ENCODE measurements at places on chromosomes 11 and 22.
A peak's percentile ranks its signal among the peaks of the same experiment; 100 is the strongest.

DNA sequence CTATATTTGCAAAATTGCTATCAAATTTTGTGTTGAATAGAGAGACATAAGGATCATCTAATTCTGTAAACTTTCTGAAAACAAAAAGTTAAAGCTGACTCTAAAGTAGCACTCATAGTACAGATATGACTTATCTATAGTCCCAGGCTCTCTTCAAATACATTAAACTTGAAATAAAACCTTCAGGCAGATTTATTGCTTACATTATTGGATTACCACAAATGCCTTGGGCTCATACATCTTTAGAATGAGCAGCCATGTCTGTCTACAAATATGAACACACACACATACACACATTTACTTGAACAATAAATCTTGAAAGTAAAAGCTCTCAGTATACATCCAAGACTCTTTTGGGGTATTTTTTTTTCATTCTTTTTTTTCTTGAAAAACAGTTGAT is 207.9 kb downstream of the LUZP2 start:
- DNase-seq, result no peak

GRCh38 chr22:48894064-48894671 is 933.5 kb downstream of the BRD1 start:
- DNase-seq, result no peak

- DNase-seq, result no peak
Observed at GRCh38 chr11:112599856-112600533, 339.3 kb upstream of the PLET1 start.

DNA sequence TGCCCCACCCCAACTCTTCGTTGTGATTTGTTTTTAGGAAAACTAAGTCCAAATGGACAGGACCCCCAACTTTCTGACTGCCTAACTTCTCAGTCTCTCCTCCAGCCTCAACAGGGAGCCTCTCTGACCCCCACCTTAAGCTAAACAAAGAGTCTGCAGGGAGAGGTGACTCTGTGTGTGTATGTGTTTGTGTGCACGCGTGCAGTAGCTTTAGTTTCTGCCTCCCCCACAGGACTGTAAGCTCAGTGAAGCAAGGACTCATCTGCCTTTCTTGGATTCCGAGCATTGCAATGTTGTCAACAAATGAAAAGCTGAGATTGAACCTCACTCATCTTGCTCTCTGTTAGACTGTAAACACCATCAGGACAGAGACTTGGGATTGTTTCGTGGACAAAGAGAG is 7.9 kb downstream of the SNAP29 start:
- no peak for DNase-seq

DNA sequence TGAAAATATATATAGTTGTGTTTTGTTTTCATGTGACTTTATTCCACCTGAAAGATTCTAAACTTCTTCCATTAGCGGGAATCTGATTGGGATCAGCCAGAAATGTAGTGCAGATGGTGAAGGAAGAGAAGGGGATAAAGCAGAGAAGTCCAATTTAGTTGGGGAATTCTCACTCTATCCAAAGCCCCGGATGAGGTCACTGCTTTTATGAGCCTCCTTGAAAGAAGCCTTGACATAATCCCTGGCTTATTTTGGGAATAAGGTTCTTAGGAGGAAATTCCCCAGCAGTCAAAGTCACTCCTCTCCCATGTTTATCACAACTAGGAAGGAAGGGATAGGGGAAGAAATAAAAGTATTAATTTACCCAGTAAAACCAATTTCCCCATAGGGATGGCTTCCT is 41.1 kb downstream of the OSBP start:
- no peak for DNase-seq

DNA sequence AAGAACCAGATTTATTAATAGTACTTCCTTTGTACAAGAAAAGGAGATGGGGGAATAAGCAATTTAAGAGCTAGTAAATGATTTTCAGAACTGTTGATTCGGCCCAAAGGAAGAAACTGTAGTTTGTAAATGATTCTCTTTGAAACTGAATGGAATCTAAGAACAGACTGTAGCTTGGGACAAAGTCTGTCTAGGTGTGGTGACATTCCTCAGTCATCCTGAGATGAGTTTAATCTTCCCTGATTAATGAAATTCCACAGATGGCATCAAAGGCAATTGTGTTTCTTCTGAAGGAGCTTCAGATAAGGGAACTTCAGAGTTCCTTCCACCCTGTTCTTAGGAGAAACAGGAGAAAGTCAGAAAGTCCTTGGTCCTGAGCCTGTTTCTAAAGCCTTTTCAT is 2095.9 kb downstream of the LRRC4C start:
- no peak for DNase-seq

DNA sequence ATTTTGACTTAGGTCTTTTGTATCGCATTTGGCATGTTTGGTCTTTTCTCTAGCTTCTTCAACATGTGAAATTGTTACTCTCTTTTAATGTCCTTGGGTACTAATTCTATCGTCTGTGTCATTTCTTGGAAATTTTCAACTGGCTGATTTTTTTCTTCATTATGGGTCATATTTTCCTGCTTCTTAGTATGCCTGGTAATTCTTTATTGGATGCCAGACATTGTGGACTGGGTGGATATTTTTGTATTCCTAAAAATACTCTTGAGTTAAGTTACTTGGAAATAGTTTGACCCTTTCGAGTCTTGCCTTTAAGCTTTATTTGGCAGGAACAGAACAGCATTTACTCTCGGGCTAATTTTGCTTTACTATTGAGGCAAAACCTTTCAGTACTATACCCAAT is 140.1 kb downstream of the ETS1 start:
- DNase-seq, result no peak

GRCh38 chr11:68651208-68651984 is 32.9 kb upstream of the GAL start:
- no peak for DNase-seq

- peak; percentile 10 for DNase-seq
Observed at GRCh38 chr11:118229274-118229847, 4.5 kb upstream of the JAML start.
